ENCODE measurements at places on chromosomes 5 and 9.

- no peak for DNase-seq
These were observed 37.2 kb downstream of the MRPS27 start for GRCh38 chr5:72282878-72283277.

- no peak for DNase-seq
These were observed 238.9 kb downstream of the CACNA1B start for GRCh38 chr9:138116521-138116920.

- no peak for DNase-seq
These were observed 85.8 kb downstream of the LPAR1 start for GRCh38 chr9:110952540-110952859.

DNA sequence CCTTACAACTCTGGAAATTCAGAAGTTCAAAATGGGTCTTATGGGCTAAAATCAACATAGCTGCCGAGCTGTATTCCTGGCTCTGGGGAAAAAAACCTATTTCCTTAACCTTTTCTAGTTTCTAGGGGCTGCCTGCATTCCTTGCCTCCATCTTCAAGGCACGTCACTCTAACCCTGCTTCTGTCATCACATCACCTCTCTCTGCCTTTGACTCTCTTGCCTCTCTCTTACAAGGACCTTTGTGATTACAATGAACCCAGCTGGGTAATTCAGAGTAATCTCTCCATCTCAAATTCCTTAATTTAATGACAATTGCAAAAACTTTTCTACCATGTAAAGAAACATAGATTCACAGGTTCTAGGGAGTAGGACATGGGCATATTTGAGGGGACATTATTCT lies 103.1 kb upstream of the SMC2 start:
- no peak for DNase-seq

- DNase-seq: no peak
These were observed 33.8 kb downstream of the ERP44 start for GRCh38 chr9:100064872-100065581.

- no peak for DNase-seq
These were observed 129.4 kb downstream of the C9orf152 start for GRCh38 chr9:110078604-110079003.

DNA sequence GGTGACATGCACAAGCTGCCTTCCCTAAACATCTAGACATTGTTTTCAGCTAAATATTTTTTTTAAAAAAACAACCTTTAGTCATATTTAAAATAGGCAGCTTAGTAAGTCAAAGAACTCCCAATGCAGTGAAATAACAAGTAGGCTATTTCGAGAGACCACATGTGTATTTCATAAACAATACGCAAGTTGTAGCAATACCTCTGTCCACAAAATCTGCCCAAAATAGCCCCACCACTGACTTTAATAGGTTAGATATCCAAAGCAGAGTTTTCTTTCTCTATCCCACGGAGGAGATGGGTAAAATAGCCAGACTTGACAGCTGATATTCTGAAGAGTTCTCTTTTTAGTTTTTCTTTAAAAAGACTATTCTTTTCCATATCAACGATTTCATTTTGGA lies 1.2 kb downstream of the SLC24A2 start:
- DNase-seq: no peak

Measured in left hindlimb (tissue), 1 donor.